ENCODE measurements at places on chromosomes 11 and 22.

DNA sequence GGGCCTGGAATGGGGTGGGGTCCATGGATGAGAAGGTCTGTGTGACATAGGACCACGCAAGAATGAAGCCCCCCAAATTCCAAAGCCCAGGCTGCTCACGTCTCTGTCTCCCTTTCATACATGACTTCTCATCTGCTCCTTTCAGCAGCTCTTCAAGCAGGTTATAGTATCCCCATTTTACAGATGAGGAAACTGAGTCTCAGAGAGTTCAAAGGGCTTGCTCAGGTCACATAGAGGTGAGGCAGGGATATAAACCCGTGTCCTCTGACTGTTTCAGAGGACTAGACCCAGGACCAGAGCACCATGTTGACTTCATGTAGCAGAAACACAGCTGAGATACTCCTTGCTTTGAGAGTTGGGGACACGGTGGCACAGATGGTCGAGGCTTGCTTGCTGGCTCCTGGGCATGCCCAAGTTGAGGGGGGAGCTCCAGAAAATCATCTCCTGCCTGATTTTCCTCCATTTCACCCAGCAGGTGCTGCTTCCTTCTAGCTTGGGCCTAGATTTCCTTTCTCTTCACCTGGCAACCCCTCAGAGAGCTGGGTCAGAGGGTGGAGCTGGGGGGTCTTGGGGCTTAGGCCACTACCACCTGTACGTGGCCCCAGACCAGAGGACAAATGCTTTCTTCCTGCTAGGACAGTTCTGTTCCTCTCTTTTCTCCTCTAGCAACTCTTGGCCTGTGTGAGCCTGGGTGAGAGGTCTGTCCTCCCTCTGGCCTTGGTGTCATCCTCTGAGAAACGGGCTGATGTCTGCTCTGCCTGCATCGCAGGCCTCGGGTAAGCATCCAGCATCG lies 24.1 kb upstream of the THY1 start:
- DNase-seq, result no peak

GRCh38 chr11:20097319-20098221 lies 62.7 kb downstream of the DBX1 start:
- DNase-seq, result no peak

- peak; percentile 94 for DNase-seq
Observed at GRCh38 chr11:16857186-16857585, 118.7 kb downstream of the C11orf58 start.

- DNase-seq, result no peak
Observed at GRCh38 chr11:84193706-84194105, 907.5 kb upstream of the CCDC90B start.

- no peak for DNase-seq
Observed at GRCh38 chr11:10498426-10499250, 42.3 kb downstream of the RNF141 start.

DNA sequence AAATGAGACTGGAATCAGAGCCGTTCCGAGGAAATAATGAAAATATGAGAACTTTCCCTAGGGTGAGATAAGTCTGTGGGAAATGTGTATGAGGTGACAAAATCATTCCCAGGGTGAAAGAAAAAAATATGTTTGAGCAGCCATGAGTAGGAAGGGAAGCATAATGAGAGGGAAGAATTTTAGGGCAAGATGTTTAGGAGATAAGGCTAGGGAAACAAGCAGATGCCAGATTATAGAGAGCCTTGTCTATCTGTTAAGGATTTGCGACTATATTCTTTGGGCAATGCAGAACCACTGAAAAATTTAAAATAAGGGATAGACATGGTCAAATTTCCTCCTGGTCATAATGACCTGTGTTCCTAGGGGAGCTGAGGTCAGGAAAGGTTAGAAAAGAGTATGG lies 54.4 kb downstream of the STIM1 start:
- no peak for DNase-seq

DNA sequence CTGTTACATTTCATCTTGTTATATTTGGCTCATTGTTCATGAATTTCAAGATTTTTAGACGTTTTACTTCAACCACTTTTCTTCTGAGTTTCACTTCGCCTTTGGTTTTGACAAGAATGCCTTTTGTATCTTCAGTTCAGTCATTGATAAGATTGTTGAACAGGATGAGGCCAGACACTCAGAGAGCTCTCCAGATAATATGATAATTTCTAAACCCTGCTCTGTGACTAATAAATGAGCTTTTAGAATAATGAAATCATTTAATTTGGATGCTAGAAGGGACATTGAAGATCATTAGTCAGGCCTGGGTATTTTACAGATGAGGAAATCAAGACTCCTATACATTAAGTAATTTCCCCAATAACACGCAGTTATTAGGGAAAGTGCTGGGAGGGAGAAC lies 37.2 kb upstream of the GRAMD1B start:
- no peak for DNase-seq

- no peak for DNase-seq
Observed at GRCh38 chr11:6476571-6476970, 2.8 kb upstream of the TRIM3 start.

- no peak for DNase-seq
Observed at GRCh38 chr11:113998574-113998973, 23.7 kb downstream of the HTR3A start.

DNA sequence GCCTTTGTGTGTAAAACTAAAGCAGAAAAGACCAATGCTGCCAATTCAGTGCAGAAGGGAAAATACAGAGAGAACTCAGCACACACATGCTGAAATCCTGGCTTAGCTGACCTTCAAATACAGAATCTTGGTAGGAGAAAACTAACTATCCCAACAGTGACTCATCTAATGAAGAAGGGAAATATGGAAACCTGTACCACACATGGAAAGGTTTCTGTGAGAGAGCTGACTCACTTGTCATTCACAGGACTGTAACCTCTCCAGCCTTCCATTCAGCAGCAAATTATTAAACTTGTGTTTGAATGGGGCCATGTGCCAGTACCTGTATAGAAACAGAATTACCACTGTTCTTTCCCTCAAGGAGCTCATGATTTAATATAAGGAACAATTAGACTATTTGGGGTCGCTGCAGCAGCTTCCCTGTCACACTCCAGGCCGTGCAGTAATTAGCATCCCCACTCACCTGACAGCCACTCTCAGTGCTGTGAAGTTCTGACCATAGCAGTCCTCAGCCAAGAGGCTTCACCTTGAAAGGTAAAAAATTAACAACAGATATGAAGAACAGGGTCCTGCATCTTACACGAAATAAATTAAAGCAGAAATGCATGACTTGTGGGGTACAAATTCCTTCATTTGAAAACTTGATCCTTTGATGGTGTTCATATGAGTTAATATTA lies 53.9 kb downstream of the MSANTD4 start:
- no peak for DNase-seq

DNA sequence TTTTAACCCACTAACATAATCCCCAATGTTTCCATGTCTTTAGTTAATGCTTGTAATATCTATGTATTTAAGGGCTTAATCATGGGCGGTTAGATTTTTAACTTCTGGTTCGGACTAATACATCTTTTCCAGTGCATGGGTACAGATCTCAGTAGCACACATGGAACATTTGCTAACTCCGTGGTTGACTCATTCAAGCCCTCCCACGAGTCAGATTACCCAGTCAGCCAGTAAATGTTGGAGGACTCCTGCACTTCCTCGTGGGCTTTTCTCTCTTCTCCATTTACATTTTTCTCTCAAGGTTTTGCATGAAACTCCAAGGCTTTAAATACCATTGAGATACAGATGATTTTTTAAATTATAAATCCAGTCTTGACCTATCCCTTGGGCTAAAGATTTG lies 313.9 kb downstream of the ST3GAL4 start:
- no peak for DNase-seq

- DNase-seq, result no peak
Observed at GRCh38 chr11:57530215-57530595, 349 bp downstream of the TIMM10 start.

- peak; percentile 21 for DNase-seq
Observed at GRCh38 chr11:78050964-78051831, 12.5 kb upstream of the THRSP start.

GRCh38 chr11:74559934-74560309 lies 32.5 kb upstream of the POLD3 start:
- DNase-seq, result no peak

DNA sequence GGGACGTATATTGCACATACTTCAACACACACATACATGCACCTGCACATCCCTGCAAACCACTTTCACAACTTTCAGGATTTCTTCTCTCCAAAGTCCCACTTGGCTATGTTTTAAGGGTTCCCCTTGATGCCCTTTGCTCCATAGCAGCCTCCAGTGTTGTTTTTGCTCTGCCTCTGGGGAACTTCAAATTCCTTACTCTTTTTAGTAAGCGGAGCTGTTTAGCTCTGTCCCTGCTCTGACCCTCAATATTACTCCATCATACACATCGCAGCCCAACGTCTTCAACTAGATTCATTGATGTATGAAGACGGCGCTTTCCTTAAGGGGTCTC lies 18.3 kb downstream of the PRR5L start:
- DNase-seq, result no peak

GRCh38 chr22:20940186-20940651 lies 23.0 kb downstream of the CRKL start:
- DNase-seq, result no peak

- no peak for DNase-seq
Observed at GRCh38 chr22:49148895-49149418, 678.7 kb downstream of the BRD1 start.

DNA sequence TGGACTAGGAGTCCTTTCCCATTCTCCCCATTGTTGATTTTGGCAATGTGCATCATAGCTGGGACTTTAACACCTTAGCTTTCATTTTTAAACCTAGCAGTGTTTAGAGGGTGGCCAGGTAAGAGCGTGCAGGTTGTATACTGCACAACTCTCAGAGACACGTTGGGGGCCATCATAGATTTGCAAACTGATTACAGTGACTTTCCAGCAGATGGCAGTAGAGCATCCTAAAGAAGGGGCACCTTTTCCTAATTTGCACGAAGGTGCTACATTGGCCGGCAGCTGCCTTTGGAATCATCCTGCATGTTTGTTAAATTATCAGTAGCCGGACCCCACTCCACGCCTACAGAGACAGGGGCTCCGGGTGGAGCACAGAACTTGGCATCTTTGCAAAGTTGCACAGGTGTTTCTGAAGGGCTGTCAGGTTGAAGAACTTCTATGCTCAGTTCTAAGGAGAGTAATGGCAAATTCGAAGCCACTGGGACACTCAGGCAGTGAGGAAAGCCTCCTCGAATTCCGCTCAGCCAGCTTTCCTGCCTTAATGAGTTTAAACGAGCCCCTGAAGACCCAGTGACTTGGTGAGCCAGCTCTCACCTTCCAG lies 7.7 kb downstream of the LHFPL7 start:
- peak; percentile 32 for DNase-seq

DNA sequence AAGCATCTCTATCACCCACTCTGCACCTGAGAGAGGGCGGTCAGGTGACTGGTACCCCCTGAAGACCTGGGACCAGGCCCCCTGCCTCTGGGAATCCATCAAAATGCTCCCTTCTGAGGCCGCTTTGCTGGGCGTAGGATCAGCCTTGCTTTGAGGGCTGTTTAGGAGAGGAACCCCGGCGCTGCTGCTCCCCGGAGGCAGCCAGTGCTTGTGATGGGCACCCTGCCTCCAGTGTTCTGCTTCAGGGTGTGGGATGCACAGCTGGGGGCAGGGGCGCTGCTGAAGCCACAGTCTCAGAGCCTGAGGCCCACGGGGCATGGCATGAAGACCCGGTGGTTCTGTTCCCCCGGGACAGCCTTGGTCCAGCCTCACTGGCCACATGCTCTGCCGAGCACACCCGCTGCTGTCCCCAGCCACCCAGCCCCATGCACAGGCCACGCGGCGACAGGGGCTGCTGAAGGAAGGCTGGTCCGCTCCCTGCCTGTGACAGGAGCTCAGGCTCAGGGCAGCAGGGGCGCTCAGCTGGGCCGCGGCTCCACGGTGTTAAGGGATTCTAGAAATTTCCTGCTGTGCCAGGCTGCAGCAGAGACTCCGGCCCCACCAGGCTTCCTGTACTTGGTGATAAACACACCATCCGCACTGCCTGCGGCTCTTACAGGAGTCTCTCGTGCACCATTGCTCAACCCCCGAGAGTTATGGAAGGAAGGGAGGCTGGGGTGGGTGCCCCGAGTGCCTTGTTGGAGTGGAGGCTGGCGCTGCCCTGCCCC lies 91.0 kb downstream of the KCNQ1 start:
- DNase-seq, result no peak

DNA sequence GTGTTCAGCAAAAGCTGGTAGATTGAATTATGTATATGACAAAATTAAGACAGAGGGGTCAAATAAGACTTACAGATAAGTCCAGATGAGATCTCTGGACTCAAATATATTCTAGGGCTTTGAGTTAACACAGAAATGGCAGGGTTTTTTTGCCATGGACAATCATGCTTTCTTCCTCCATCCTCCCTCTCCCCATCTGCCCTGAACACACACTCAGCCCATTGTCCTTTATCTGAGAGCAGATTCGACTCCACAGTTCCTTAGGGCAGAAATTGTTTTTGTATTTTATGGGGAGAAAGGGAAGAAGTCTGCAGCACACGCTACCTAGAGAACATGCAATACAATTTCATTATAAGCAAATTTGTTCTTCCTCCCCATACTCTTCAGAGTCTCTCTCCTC lies 86.8 kb downstream of the SLC1A2 start:
- no peak for DNase-seq

DNA sequence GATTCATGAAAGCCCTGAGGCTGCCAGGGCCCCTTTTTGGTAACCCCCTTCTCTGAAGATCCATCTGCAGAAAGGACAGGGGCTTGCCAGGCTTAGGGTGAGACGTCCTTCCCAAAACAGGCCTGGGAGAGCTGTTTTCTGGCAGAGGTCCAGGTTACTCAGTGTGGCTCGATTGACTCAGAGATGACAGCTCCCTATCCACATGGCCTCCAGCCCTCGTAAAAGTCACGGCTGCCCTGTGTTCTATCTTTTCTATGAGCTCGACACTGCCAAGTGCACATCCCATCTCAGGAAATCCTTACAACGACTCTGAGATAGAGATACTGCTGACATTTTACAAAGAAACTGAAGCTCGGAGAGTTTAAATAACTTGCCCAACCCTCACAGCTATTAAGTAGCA lies 20.4 kb downstream of the ADAMTS8 start:
- DNase-seq, result no peak

DNA sequence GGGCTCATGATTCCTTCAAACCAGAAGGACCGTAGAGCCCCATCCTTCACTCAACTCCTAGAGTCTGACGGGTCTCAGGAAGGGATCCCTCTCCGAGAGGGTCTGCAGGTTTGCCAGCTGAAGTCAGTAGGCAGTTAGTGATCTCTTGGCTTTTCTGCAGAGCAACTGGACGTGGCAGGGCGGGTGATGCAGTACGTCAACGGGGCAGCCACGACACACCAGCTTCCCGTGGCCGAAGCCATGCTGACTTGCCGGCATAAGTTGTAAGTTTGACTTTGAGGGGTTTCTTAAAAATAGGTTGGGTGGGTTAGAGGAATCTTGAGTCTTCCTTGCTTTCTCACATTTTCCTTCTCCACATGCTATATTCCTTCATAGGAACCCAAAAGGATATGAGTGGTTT lies 33.3 kb upstream of the RAB1B start:
- no peak for DNase-seq
